ENCODE measurements at places on chromosomes 11 and 22.

DNA sequence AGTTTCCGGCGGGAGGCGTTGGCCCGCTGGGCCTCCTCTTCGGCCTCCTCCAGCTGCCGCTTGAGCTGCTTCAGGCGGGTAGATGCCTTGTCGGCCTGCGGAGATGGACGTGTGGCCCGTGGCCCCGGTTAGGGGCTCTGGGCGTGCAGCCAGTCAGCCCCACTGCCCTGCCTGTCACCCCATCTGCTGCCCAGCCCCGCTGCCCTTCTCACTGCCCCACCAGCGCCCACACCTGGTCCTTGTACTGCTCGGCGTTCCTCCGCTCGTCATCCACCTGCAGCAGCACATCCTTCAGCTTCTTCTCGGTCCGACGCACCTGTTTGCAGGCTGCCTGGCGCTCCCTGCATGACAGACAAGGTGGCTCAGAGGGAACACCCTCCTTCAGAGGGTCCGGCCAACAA is 31.2 kb downstream of the APOL1 start:
- no peak for DNase-seq

- peak; percentile 20 for DNase-seq
Measured at GRCh38 chr11:63769042-63769713, 603 bp upstream of the ZFTA start.

DNA sequence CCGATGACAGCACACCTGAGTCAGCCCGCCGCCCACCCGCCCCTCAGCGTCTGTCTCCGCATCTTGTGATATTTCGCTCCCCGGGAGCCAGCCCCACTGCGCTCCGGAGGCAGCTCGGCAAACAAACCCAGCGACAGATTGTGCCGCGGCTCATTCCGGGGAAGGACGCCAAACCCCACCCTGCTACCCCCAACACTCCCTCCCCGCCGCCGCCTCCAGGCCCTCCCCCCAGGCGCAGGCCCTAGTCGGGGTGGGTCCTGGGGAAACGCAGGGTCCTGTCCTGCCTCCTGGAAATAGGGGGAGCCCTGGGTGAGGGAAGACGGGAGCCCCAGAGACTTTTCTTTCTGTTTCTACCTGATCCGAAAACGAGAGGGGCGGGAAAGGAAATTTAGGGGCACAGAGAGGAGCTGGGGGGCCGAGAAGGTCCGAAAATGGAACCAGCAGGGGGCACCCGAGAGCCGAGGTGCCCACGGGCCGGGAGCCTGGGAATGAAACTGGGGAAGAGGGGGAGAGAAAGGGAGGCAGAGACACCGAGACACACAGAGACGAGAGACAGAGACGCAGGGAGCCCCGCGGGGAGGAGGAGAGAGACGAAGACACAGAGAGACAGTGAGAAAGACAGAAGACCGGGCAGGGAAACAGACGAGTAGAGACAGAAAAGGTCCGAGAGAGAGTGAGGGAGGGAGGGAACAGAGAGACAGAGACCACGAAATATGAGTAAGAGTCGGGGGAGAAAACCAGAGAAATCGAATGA is 1.7 kb upstream of the RTN4RL2 start:
- DNase-seq, result peak; percentile 38

GRCh38 chr11:13134886-13135285 is 125.8 kb downstream of the RASSF10 start:
- no peak for DNase-seq

- DNase-seq, result no peak
Measured at GRCh38 chr11:7204778-7205177, 46.9 kb upstream of the SYT9 start.

DNA sequence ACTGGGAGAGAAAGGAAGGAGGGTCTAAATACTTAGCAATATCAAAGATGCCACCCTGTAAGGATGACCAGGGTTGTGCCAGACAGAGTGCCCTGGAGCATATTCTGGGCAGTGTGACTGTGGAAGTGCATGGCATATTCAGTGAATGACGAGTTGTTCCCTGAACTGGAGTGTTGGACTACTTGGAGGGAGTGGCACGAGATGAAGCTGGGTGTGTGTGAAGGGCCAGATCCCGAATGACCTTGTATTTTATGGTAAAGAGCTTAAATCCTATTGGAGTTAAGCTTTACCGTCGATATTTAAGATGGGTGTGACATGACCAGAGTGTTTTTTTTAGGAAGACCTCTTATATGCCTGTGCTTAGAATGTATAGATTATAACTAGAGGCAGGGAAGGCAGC is 48.8 kb downstream of the STIM1 start:
- DNase-seq, result no peak

DNA sequence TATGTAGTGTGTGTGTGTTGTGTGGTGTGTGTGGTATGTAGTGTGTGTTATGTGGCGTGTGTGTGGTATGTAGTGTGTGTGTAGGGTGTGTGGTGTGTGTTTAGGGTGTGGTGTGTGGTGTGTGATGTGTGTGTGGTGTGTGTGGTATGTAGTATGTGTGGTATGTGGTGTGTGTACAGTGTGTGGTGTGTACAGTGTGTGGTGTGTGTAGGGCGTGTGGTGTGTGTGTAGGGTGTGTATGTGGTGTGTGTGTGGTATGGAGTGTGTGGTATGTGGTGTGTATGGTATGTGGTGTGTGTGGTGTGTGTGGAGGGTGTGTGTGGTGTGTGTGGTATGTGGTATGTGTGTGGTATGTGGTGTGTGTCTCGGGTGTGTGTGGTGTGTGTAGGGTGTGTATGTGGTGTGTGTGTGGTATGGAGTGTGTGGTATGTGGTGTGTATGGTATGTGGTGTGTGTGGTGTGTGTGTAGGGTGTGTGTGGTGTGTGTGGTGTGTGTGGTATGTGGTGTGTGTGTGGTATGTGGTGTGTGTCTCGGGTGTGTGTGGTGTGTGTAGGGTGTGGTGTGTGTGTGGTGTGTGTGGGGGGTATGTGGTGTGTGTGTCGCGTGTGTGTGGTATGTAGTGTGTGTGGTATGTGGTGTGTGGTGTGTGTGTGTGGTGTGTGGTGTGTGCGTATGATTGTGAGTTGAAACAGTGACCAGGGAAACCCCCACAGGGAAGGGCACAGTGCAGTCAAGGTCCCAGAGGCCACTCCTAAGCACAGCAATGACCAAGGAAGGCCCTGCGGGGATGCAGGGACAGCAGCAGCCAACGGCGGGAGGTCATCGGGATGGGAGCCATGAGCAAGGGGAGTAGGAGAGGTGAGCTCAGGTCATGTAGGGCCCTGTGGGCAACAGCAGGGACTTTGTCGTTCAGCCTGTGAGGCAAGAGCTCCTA is 2.9 kb upstream of the PPP6R2 start:
- DNase-seq, result no peak

DNA sequence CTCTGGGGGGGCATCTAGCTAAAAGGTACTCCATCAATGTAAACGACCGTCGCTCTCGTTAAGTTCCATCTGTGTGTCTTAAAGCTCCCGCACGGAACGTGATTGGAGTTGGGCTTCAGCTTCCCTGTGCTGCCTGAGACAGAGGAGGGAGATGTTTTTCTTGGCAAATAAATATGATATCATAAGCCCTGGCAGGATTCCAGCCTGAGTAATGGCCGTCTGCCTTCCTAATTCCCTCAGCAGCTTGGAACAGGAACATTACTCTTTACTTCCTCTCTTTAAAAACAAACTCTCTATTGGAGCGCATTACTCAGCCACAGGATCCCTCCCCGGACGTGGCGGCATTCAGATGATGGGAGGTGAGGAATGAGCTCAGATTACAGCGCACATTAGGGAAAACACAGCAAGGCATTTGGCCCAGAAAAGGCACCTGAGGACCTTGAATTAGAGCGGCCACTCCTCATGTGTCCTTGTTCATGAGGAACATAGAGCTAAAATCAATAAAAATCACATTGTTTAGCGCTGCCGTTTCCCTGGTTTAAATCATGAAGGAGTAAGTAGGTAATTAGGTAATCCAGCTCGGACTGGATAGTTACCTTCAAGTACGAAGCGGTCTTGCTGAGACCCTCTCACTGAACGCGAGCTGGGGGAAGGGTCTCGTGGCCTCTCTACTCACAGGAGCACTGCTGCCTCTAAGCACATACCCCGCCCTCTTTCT is 230.4 kb downstream of the ST3GAL4 start:
- DNase-seq, result no peak

DNA sequence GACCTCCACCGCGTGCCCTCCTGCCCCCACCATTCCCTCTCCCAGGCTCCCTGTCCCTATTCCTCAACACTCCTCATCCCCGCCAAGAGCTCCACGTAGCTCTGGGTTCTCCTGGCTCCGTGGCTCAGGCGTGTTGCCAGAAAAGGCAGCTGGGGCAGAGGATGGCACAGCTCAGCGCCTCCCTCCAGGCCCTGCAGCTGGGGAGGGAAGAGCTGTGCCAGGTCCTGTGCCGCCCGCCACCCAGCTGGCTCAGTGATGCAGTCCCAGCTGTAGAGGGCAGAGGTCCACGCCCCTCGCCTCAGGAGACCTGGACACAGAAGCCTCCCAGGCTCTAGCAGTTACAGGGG is 4.2 kb downstream of the ARHGAP1 start:
- DNase-seq, result no peak

DNA sequence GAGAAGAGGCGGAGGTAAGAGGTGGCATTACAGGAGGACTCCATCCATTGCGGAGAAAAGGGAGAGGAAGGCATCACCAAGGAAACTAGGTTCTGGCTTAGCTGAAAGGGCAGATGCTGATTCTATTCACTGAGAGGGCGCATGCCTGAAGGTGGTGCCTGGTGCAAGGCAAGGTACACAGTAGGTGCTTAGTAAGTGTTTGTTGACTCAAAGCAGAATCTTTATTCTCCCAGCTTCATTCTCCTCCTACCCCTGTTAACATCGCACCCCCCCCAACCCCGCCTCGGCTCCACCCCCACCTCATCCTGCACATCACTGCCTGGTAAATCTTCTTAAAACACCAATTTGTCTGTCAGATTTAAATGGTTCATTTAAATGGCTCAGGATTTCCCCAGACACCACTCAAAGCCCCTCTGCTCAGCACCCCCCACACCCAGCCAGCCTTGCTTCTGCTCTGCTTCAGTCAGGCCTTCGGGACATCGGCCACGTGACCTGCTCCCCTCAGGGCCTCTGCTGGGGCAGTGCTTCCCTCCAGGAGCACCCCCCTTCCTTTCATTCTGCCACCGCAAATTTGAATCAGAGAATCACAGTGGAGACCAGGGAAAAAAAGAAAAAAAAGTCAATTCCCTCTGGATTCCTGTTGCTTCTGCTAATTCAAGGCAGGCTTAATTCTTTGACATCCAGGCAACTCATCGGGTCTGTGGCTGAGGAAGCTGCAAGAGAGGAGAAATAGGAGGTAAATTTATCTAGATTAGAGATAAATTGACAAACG is 17.8 kb upstream of the RCN1 start:
- DNase-seq, result no peak

GRCh38 chr22:49879871-49880270 is 26.2 kb downstream of the ZBED4 start:
- DNase-seq, result no peak

GRCh38 chr11:81895258-81895657 is 838.4 kb downstream of the FAM181B start:
- DNase-seq, result no peak

DNA sequence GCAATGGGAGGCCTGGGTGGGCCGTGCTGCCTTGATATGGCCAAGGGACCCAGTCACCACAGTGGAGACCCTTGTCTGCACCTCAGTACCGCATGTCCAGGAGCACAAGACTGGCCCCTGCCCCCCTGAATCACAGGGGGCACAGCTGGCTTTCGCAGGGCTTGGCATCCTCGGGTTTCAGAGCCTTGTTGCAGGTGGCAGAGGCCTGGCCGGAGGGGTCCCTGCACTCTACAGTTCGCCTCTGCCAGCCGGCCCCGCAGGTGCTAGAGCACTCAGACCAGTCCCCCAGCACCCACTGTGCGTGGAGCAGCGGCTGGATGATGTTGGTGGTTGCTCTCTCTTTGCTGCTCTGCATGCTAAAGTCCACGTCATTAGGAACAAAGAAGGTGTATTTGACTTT is 23.0 kb downstream of the ADAMTS8 start:
- no peak for DNase-seq

DNA sequence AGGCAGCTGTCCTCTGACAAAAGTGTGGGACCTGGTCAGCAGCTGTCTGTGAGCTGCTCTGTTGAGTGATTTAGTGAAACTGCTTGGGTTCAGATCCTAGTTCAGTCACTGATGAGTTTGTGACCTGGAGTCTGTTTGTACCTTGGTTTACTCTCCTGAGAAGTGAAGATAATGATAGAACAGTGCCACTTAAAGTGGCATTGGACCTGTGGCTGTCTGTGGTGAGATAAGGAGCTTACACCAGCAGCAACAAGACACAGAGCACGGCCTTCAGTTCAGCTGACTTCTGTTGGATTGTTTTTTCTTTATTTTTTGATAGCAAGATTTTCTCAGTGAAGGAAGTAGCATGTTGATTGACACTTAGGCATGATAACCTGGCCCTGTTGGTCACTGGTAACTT is 46.2 kb upstream of the CTTN start:
- no peak for DNase-seq

- DNase-seq, result no peak
Measured at GRCh38 chr11:133840479-133840941, 4.8 kb downstream of the SPATA19 start.

GRCh38 chr11:47192111-47192510 is 5.9 kb upstream of the PACSIN3 start:
- no peak for DNase-seq

- no peak for DNase-seq
Measured at GRCh38 chr11:87366763-87367405, 329.1 kb downstream of the TMEM135 start.

GRCh38 chr11:9529334-9529650 is 44.2 kb upstream of the WEE1 start:
- no peak for DNase-seq

- no peak for DNase-seq
Measured at GRCh38 chr11:78161962-78162371, 22.5 kb upstream of the ALG8 start.

GRCh38 chr11:57605028-57605420 is 7.5 kb downstream of the SERPING1 start:
- DNase-seq, result no peak

GRCh38 chr11:113286009-113286408 is 28.4 kb upstream of the TTC12 start:
- DNase-seq, result no peak

- no peak for DNase-seq
Measured at GRCh38 chr11:69661413-69661715, 13.8 kb downstream of the LTO1 start.

DNA sequence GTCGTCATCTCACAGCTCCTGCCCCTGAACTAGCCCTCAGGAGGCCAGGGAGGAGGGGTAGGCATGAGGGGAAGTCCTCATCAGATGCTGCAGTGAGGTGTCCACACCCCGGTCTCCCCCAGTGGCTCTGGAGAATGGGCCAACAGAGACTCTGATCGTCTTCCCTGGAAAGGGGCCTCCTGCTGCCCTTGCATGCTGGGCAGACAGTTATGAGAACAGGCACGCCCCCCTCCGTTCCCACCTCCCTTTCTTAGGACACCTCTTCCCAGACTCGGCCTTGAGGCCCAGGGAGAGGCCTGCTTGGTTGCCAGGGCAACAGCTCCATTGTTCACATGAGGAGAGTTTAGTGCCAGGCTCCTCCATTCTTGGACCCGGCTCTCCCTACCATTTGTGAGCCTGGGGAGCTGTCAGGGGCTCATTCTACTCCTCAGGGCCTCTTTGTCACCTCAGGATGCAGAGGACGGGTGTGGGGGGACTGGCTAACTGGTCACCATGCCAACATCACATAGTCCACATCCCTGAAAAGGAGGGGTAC is 157.7 kb downstream of the TTC17 start:
- DNase-seq, result no peak

- no peak for DNase-seq
Measured at GRCh38 chr11:33887886-33888285, 4.0 kb downstream of the LMO2 start.
